CD4-positive, alpha-beta T cell (primary cell): ENCODE measurements at places on chromosomes 12 and 14. TPM values are rescaled to one million over a fixed set of nuclear protein-coding genes. Genes with fewer than 3 reads are reported as not detected.

- peak; percentile 37 for DNase-seq
- peak overlapping the region; percentile 72 for H3K4me3 ChIP-seq
- H3K36me3 ChIP-seq, result no peaks in the 10 kb centered on the region
- peaks cover 26% of the 10 kb centered on the region for H3K4me1 ChIP-seq
These were observed 612 bp upstream of the FOXN3 start for GRCh38 chr14:89417465-89418225.

- no peaks in the 10 kb centered on the region for H3K4me1 ChIP-seq
- no peak for DNase-seq
- no peak overlapping the region for H3K27ac ChIP-seq
- no peak overlapping the region for H3K4me3 ChIP-seq
- H3K36me3 ChIP-seq, result no peaks in the 10 kb centered on the region
- no peaks in the 10 kb centered on the region for H3K27me3 ChIP-seq
These were observed 90.1 kb upstream of the FOXG1 start for GRCh38 chr14:28676479-28676878.

- DNase-seq, result no peak
- H3K4me1 ChIP-seq, result no peaks in the 10 kb centered on the region
- H3K4me3 ChIP-seq, result no peak overlapping the region
- no peak overlapping the region for H3K27ac ChIP-seq
- no peaks in the 10 kb centered on the region for H3K27me3 ChIP-seq
These were observed 274.7 kb downstream of the EGLN3 start for GRCh38 chr14:33676135-33676566.

- no peak for DNase-seq
- H3K4me3 ChIP-seq, result no peak overlapping the region
- H3K36me3 ChIP-seq, result no peaks in the 10 kb centered on the region
- no peaks in the 10 kb centered on the region for H3K4me1 ChIP-seq
These were observed 14.6 kb downstream of the ATXN7L3B start for GRCh38 chr12:74552201-74552600.

DNA sequence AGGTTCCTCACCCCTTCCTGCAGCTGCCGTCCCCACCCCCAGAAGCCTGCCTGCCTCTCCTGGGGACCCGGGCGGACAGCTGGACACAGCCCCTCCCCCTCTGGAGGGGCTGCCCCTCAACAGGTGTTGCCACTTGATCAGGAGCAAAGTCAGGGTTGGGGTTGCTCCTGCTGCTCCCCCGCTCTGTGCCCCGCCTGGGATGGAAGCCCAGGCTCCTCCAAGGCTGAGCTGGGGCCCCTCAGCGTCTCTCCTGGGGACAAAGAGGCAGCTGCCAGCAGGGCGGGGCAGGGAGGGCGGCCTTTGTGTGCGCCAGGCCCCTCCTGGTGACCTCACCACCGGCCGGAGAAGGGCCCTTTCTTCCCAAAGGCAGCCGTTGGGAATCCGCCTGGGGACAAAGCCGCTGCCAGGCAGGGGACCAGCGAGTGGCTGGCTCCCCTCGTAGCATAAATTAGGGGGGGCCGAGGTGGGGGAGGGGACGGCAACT is 13.7 kb downstream of the TRMT61A start:
- peaks cover 8% of the 10 kb centered on the region for H3K27me3 ChIP-seq
- H3K4me3 ChIP-seq, result no peak overlapping the region
- peaks cover 8% of the 10 kb centered on the region for H3K4me1 ChIP-seq
- no peaks in the 10 kb centered on the region for H3K36me3 ChIP-seq
- DNase-seq, result no peak

DNA sequence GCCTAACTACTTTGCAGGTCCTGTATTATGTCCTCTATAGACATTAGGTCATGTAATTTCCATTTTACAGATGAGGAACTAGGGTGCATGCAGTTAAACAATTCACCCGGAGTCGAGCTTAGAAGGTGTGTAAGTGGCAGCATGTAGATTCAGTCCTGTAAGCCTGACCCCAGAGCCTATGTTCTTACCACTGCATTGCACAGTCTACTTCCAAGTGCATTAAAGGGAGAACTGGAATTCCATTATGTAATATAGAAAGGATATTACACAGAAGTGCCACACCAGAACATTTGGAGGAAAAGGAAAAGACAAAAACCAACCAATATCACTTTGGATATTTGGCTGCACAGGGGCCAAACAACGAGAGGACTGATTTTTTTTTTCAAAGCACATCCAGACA is 1.2 kb downstream of the GLT8D2 start:
- no peaks in the 10 kb centered on the region for H3K36me3 ChIP-seq
- DNase-seq, result no peak
- peaks cover 28% of the 10 kb centered on the region for H3K27me3 ChIP-seq

- H3K27me3 ChIP-seq, result no peaks in the 10 kb centered on the region
- DNase-seq, result no peak
- no peak overlapping the region for H3K27ac ChIP-seq
These were observed 2.5 kb downstream of the SYNE2 start for GRCh38 chr14:63855281-63855680.

DNA sequence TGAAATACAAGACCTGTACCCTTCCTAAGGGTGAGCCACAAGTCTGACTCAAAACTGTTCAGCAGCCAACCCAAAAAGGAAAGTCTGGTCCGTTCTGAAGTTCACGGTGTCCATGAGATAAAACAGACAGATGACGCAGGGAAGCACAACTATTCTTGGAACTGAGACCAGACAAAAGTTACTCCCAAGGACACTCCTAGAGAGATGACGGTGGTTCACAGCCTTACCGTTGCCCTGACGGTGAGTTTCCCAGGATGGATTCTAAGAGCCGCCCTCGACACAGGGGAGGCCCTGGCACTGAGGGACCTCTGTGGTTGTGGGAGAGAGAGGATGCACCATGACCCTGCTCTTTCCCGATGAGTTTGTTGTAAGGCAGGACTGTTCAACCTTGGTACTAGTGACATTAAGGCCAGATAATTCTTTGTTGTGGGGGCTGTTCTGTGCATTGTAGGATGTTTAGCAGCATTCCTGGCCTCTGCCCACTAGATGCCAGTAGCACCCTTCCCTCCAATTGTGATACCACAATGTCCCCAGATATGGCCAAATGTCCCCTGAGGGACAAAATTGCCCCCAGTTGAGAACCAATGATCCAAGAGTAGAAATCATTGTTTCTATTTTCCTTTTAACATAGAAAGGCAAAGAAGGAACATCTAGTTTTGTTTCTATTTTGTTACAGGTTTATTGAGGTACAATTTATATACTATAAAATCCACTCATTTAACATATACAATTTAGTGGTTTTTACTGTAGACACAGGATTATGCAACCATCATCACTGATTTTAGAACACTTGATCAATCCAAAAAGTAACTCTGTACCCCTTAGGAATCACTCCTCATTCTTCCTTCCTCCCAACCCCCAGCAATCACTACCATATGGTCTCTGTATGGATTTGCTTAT is 23.0 kb downstream of the OR10P1 start:
- peaks cover 2% of the 10 kb centered on the region for H3K27me3 ChIP-seq
- no peak overlapping the region for H3K27ac ChIP-seq
- H3K4me1 ChIP-seq, result peaks cover 4% of the 10 kb centered on the region
- no peaks in the 10 kb centered on the region for H3K36me3 ChIP-seq
- DNase-seq, result peak; percentile 20

DNA sequence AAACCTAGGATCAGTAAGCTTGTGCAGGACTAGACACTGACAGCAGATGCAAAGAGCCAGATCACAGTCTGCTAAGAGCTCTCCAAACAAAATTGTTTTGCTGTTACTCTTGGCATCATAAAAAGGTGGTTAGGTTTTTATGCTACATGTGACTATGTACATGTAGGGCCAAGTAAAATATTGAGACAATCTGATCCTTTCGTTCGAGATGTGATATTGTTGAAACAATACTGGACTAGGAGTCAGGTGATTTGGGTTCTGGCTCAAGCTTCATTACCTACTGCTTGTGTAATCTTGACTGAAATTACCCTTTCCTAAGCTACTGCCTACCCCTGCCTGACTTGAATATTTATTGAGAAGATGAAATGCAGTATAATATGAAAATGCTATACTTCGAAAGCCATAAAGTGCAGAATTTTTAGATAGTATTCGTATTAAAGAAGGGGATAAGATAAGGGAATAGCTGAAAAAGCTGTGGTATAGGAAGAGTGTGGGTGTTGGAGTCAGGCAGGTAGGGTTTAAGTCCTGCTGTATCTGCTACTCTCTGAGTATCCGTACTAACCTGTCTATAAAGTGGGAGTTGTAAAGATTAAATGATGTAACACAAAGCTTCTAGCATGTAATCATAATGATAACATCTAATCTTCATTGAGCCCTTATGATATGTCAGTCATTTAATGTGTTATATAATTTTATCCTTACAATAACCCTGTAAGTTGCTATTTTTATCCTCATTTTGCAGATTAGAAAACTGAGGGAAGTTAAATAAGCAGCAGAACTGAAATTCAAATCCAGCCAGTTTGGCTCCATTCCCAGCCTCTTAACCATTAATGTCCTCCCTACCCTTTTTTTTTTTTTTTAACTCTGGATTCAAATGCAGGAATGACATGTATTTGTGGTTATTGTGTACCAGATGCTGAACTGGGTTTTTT is 38.6 kb upstream of the ATF1 start:
- H3K36me3 ChIP-seq, result peaks cover 95% of the 10 kb centered on the region
- H3K4me3 ChIP-seq, result no peak overlapping the region
- no peaks in the 10 kb centered on the region for H3K4me1 ChIP-seq

DNA sequence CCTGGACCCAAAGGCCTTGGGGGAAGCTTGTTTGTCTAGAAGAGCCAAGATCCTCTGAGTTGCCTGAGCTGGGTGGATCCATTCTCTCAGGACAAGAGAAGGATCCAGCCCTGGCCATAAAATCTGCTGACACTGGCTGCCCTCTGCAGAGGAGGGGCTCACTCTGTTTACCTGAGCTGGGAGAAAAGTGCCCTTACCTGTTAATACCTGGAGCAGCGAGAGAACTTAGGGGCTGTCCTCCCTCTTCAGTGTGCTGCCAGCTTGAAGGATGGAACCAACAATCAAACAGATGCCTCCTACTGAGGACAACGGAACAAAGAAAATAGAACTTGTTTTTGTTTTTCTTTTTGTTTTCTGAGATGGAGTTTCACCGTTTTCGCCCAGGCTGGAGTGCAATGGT is 7.3 kb upstream of the KRT7 start:
- DNase-seq, result no peak
- H3K4me1 ChIP-seq, result no peaks in the 10 kb centered on the region

DNA sequence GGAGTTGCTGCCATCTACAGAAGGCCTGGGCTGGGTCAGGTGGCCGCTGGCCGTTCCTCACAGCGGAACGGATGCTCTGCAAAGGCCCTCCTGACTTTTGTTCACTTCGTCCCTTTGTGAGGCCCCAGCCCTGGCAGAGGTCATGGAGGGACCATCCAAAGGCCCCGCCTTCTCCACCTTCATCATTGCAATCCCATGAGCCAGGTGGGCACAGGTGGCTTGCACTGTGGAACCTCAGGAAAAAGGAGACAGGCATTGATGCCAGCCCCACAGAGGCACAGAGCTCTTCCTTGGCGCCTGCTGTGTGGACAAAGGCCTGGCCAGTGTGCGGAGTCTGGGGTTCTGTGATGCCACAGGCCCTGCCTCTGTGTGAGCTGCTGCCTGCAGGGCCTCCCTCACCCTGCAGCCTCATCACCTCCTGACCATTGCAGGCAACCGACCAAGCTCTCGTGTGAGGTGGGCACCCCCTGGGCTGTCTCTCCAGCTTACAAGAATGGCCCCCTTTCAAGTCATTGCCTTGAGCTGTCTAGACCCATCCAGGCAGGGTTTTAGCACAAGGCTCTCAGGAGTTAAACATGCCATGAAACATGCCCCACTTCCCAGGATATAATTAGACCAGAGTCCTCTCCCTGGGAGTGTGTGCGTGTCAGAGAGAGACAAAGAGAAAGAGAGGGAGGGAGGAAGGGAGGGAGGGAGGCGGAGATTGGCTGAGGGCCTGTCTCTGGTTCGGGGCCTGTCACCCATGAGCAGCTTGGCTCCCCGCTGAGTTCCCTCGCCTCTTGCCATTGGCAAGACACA is 19.3 kb downstream of the NFKBIA start:
- no peak for DNase-seq
- H3K4me1 ChIP-seq, result no peaks in the 10 kb centered on the region
- H3K27ac ChIP-seq, result no peak overlapping the region
- H3K27me3 ChIP-seq, result no peaks in the 10 kb centered on the region
- H3K36me3 ChIP-seq, result no peaks in the 10 kb centered on the region

DNA sequence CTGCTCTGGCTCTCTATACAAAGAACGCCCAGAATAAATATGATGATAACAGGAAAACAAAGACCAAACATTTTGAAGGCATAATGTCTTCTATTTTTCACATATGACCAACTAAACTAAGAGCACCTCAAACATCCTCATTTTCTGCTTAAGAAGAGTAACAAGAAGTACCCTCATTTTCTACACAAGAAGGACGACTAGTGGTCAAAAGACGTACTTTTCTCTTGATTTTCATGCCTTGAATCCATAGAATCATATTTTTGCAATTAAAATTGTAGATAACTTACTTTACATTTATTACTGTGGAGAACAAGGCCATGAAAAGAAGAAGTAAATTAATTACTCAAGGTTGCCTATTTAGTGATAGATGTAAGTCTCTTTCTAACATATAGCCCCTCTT is 358.6 kb downstream of the DUSP6 start:
- H3K4me1 ChIP-seq, result no peaks in the 10 kb centered on the region
- H3K27me3 ChIP-seq, result no peaks in the 10 kb centered on the region
- no peak overlapping the region for H3K4me3 ChIP-seq
- no peak for DNase-seq
- H3K27ac ChIP-seq, result no peak overlapping the region

- no peaks in the 10 kb centered on the region for H3K27me3 ChIP-seq
- H3K27ac ChIP-seq, result no peak overlapping the region
- H3K36me3 ChIP-seq, result no peaks in the 10 kb centered on the region
- H3K4me1 ChIP-seq, result no peaks in the 10 kb centered on the region
- no peak overlapping the region for H3K4me3 ChIP-seq
These were observed 81.0 kb downstream of the PTPRR start for GRCh38 chr12:70839544-70839943.

DNA sequence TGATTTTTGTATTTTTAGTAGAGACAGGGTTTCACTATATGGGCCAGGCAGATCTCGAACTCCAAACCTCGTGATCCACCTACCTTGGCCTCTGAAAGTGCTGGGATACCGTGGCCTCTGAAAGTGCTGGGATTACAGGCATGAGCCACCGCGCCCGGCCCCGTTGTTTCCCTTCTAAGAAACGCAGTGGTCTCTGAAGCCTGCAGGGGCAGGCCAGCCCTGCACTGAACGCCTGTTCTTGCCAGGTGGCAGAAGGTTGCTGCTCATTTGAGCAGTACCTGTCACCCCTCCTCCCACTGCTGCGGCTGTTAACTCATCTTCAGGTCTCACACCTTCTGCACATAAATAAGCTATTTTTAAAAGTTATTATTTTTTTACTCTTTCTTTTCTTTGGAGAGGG is 24.3 kb downstream of the GPRC5A start:
- H3K27me3 ChIP-seq, result peaks cover 4% of the 10 kb centered on the region
- H3K27ac ChIP-seq, result no peak overlapping the region
- no peak for DNase-seq
- peaks cover 7% of the 10 kb centered on the region for H3K4me1 ChIP-seq
- H3K4me3 ChIP-seq, result no peak overlapping the region

Gene SYCP3
- 0.34 TPM for total RNA-seq

Gene ACYP1
- 9.4 TPM for total RNA-seq

Gene CLEC12A
- 0.22 TPM for total RNA-seq

Gene LRIG3
- not detected for total RNA-seq

Gene DNAAF2
- total RNA-seq, result 8.0 TPM
